ENCODE measurements at places on chromosomes 2 and 18. TPM values are rescaled to one million over a fixed set of nuclear protein-coding genes. Genes with fewer than 3 reads are reported as not detected.

SERPINB13 gene
- total RNA-seq: not detected

MSTN gene
- total RNA-seq: not detected

PRKAG3 gene
- not detected for total RNA-seq

PLGLB1 gene
- 0.71 TPM for total RNA-seq

GBX2 gene
- not detected for total RNA-seq

IL36A gene
- not detected for total RNA-seq

ZNF804A gene
- not detected for total RNA-seq

PPP4R1 gene
- 40.2 TPM for total RNA-seq

ERICH2 gene
- total RNA-seq: not detected

IL1F10 gene
- not detected for total RNA-seq

BUB1 gene
- total RNA-seq: 3.5 TPM

PSD4 gene
- total RNA-seq: 96.5 TPM

RALBP1 gene
- total RNA-seq: 6.5 TPM

YWHAQ gene
- total RNA-seq: 95.8 TPM

DNER gene
- not detected for total RNA-seq

CDC42EP3 gene
- total RNA-seq: 20.6 TPM

Measured in CD4-positive, alpha-beta T cell (primary cell).